ENCODE measurements at places on chromosomes 3 and 15.
A peak's percentile ranks its signal among the peaks of the same experiment; 100 is the strongest.

DNA sequence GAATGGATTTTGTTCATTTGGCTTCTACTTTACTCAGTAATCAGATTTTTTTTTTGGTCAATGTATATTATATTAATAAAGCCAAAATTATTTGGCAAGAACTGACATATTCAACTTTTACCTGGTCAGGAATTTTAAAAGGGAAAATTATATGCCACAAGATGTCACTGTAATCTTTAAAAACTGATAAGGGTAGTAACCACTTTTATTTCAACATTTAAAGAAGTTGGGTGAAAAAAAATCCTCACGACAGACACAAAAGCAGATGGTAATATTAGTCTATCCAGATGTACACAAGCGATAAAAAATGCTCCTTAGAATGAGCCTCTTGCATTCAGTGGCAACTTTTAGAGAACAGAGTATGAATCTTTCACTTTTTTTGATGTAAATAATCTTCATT is 101.9 kb downstream of the SERPINI1 start:
- DNase-seq: no peak

DNA sequence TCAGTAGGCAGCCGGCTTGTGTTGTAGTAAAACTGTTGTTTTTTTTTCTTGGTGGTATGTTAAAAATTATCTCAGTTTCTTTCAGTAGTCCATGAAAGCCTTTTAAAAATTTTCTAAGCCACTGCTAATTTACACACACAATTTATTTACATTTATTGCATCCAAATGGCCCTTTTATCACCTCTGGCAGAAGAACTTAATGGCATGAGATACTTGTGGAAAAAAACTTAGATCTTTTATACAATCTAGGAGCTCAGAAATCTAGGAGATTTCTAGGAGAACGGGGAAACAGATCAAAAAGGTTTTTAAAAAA is 1.4 kb downstream of the PPP2R3A start:
- no peak for DNase-seq

DNA sequence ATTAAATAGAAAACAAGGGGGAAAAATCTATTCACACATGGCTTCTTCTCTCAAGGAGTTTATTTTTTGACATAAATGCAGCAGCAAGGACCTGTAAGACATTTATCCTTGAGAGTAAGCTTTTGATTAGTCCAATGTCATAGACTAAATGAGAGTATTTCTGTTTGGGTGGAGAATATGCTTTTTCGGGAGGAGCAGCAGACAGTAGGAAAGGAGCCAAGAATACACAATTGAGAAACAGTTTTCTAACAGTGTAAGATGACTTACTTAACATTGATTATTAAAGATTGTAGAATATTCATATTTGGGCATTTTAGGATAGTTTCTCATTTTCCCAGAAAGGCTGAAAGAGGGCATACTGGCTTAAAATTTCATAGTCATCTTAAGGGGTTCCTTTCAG is 65.9 kb upstream of the PAQR5 start:
- DNase-seq: no peak

DNA sequence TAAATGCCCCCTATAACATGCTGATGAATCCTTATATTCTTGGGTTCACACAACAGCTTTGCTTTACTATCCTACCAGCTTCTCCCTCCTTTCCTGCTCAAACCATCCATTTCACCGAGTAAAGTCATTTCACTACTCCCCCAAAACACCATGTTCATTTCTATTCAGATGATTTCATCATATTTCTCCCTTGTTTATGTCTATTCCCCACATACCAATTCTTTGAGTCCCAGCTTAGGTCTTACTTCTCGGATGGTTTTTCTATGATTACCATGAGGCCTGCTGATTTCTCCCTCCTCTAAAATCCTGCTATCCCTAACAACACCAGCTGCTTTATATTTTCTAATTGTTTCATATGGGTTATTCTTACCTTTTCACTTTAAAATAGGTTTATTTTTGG is 231.4 kb downstream of the TIGIT start:
- no peak for DNase-seq

- DNase-seq: no peak
Observed at GRCh38 chr3:107756649-107757048, 233.9 kb downstream of the BBX start.

DNA sequence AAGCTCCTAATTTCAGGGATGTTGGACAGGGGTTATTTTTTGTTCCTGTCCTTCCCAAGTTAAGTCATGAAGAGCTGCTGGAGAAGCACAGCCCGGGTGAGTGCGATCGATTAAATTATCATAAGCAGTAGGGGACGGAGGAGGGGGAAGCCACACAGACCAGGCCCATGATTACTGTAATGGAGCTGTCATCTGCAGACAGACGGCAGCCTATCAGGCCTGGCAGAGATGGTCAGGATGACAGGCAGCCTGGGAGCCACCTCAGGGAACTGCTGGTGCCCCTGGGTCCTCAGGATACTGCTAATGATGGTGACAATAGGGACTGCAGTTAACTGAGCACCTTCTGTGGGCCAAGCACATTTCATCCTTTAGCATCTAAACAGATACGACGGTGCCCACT is 147.7 kb downstream of the RAB11A start:
- no peak for DNase-seq

GRCh38 chr15:27601239-27601960 is 497.7 kb downstream of the OCA2 start:
- no peak for DNase-seq

- no peak for DNase-seq
Observed at GRCh38 chr3:193842832-193843473, 249.9 kb downstream of the OPA1 start.

GRCh38 chr15:28132524-28133275 is 33.6 kb upstream of the OCA2 start:
- no peak for DNase-seq

- no peak for DNase-seq
Observed at GRCh38 chr3:11964553-11964952, 39.6 kb upstream of the SYN2 start.

DNA sequence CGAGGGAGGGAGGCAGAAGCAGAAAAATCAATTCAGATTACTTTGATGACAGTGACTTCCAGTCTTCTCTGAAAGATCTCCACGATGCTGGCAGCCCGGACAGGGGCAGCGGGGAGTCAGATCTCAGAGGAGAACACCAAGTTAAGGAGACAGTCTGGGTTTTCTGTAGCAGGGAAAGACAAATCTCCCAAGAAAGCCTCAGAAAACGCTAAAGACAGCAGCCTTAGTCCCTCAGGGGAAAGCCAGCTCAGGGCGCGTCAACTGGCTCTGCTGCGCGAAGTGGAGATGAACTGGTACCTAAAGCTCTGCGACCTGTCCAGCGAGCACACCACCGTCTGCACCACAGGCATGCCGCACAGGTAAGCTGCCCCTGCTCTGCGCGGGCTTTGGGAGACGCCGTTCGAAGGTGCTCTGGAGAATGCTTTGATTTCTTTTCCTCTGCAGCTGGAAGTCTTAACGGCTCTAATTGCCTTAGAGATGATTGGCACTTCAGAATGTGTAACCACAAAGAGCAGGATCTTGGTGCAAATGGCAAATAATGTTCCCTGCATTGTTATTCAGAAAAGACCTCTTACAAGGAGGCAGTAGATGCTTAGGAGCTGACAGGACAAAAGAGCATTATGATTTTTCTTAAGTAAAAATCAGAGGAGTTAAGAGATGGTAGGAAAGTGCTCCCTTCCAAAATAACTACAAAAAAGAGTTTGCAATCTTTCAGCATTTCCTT is at the start of gene KCNAB1:
KCNAB1 (plus strand) TSS at position 51 of the 724 bp plus-strand sequence.
- DNase-seq: no peak

DNA sequence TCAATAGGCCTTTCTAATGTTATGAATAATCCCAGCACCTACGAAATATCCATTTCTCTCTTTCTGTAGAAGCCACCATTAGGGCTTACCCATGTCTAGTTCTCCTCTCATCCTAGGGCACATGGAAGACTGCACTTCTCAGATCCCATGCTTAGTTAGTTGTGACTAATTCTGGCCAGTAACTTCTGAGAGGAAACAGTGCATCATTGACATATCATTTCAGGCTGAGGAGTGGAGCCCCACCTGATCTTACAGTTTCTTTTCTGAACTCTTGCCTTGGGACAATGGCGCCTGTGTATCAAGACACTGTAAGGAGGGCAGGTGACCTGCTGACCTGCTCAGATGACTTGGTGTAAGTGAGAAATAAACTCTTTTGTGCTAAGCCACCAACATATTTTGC is 39.4 kb upstream of the TBL1XR1 start:
- no peak for DNase-seq

DNA sequence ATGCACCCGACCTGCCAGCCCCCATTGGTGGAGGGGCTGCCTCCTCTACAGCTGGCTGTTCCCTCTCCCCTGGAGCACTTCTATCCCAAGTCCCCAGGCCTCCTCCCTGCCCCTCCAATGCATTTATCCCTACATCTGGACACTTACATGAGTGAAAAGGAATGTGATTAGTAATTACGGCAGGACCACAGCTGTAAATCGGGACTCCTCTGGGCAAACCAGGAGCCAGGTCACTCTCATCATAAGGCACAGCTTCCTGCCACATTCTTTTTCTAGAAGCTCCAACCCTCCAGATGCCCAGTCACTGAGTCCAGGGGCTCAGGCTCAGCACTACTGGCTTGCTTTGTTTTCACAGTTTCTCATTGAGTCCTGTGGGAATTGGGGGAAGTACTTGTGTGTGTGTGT is 54.3 kb downstream of the IL20RB start:
- no peak for DNase-seq

GRCh38 chr3:54206874-54207273 is 84.5 kb downstream of the CACNA2D3 start:
- DNase-seq: no peak

DNA sequence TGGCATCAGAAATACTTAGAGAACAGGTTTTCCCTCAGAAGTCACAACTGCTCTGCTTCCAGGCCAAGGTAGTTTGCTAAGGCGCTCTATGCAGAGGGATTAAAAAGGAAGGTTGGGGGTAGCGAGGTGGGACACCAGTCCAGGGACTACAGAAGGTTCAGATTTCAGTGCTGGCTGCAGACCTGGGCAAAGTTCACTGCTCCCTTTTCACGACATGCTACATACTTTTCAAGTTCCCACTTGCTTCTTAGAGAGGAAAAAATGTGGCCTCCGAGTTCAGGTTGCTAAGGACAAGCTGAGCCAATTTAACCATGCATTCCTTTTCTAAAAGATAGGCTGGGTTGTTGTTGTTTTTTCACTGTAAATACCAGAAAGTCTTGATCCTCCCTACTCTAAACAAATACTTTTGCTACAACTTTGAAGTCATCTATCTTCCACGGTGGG is 158.6 kb upstream of the NR2F2 start:
- DNase-seq: no peak

DNA sequence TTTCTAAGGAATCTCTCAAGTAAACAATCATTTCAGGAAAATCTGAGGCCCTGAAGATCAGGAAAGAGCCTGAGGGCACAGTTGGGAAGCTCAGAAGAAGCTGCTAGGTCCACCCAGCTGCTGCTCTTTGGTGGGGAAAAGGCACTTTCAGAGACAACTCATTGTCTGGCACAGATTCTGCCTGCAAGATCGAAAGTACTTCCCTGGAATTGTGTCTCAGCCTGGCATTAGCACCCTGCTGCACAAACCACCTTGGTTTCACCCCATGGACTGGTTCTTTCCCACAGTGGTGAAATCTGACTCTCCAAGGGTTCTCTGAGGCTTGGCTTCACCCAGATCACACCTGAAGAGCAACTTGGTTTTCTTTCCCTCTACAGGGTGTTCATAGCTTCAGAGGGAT is 18.7 kb downstream of the THRB start:
- no peak for DNase-seq

DNA sequence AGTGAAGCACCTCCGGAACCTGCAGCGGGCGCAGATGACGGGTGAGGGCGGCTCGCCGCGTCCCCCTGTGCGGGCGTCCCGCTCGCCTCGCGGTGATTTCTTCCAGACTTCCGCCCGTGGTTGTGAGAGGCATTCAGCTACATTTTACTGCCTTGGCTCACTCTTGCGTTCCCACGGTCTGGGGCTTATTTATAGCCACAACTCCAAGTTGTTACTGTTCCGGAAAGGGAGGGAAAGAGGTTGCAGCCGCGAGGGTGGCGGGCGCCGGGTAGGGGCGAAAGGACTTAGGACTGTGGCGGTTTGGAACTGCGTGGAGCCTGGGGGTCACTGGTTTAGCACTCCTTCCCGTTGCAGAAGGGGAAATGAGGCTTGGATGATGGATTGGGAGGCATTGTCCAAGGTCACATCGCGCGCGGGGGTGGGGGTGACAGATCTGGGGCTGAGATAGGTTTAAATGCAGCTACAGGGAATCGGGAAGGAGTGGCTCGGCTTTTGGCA is 1.1 kb downstream of the HES1 start:
- peak; percentile 65 for DNase-seq

GRCh38 chr3:45311327-45311726 is 77.0 kb upstream of the LARS2 start:
- DNase-seq: no peak

DNA sequence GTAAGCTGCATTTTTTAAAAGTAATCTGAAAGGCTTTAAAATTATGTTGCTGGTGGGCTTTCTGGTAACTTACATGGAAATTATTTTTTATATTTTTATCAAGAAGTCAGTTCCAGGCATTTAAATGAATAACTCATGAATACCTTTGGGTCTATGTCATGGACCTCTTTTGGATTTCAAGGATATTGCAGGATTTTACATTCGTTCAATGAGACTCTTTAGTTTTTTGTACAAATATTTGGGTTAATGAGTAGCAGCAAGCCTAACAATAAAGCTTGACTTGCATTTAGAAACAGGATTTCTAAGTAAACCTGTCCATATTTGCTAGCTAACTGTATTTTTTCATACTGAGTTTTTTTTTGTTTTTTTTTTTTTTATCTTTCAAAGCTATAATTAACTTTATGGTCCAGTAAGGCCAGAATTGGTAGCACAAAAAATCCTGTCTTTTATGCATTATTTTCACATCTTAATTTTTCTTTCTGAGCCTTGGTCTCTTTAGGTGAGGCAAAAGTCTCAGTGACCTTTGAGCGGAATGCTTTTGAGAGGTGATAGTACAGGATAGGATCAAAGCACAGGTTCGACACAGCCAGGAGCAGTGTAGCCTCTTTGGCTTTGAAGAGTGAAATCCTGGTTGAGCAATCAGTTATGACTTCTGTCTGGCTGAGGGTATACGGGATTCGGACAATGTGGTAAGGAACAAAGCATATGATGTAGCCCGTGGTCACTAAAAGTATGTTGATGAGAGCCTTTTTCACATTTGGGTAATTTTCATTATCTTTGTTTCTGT is 4.8 kb downstream of the GPR171 start:
- no peak for DNase-seq

DNA sequence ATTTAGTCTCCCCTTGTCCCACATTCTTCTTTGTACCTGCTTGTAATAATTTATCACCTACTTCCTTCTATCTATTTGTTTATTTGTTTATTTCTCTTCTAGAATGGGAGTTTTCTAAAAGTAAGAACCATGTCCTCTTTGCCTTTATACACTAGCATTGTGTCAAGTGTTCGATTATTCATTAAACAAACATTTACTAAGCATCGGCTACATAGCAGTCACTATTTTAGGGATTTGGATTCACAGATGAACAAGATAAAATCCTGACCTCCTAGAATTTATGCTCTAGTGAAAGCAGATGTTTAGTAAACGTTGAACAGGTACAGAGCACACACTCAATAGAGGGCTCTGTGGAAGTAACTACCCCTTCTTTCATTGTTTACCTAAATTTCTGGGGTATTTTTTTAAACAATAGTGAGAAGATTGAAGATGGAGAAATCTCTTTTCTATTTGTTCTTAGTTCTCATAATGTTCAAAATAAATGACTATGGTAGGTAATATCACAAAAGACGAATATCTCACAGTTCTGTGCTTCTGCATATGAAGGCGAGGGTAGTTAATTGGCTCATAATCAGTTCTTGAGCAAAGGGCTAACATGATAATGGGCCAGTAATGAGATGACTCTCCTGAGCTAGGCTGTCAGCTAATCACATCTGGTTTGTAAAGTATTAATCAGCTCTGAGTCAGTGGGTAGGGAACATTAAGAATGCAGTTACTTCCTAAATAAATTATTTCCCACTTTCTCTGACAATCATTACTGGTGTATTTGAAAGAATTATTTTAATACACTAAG is 111.9 kb downstream of the SLC9A9 start:
- no peak for DNase-seq

Measured in endothelial cell (in vitro differentiated cells).